ENCODE measurements at places on chromosomes 4 and X.

DNA sequence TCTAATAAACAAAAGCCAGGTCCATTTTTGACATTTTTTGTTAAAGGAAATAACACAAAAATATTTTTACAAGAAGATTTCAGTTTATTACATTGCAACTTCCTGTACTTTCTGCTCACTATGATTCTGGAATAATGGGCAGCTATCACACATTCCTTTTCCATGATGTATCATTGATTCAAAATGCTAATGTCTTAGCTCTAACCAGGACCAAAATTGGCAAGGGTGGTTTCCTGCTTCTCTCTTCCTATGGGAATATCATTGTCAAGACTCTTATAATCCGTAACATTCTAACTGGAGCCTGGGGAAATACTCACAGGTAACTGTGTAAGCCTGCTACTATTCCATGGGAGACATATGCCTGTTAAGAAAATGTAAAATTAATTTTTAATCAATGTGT is 218.6 kb downstream of the DCAF12L2 start:
- DNase-seq = no peak

GRCh38 chrX:69919749-69920148 is 130.0 kb downstream of the AWAT2 start:
- DNase-seq = peak; percentile 0

DNA sequence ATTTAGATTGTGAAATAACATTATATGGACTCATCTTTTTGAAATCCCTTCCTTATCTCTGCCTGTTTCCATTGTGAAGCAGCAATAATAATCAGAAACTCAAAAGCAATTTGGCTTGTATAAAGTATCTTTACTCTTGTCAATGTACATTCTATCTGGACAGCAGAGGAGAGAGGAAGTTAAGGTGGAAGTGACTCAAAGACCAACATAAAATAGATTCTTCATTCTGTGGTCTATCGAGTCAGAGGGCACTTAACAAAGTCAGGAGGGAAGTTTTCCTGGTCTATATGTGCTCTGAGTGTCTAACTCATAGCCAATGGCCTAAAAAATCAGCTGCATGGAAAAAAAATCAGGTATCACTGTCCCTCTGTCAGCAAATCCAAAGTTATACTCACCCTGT is 155.5 kb downstream of the EMCN start:
- DNase-seq = no peak

DNA sequence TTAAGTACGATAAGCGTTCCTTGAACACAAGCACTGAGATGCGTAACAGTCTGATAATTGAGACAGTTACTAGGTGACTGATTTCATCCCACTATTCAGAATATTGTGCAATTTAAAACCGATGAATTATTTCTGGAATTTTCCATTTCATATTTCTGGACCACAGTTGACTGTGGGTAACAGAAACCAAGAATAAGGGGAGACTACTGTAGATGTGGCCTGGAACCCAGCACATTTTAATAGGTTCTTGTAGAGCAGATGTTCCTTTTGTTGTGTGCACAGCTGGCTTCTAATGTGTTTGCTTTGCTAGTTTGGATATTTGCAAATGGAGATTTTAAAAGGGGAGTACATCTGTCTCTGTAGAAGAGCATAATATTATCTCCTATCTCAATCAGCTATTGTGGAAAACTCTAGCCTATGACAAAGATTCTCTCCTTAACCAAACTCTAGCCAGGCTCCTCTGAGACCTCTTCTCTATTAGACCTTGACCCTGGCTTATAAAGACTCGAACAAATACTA is 16.4 kb downstream of the NAAA start:
- no peak for DNase-seq

DNA sequence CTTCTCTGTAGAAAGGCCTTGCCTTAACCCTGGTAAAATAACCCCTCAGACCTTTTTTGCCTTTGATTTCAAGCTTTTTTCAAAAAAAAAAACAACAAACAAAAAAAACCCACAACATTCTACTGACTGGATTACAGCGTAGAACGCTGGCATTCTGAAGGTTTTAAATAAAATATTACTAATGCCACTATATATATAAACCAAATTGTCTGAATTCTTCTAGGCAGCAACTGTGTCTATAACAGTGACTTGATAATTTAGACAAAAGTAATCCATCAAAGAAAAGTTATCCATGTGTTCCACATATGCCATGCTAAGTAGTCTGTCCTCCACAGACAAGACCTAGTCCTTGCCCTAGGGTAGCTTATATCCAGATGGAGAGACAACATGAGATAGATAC is 33.6 kb upstream of the CXCL8 start:
- DNase-seq = no peak

DNA sequence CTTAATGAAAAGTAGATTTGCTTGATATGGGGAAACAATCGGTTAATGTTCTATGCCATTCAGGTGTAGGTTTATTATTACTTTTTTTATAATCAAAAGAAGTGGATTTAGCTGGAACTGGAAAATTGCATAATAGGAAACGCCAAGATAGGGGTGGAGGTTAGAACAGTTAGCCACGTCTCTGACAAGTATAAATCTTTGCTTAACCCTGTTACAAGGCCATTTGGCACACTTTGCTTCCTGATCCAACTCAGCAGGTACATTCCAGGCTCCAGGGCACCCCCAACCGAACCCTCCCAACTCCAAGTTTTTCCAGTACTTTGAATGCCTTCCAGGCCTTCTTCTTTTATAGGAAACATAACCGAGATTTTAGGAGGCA is 50.6 kb upstream of the ACSL4 start:
- no peak for DNase-seq

GRCh38 chr4:158020176-158020575 is 152.6 kb downstream of the GASK1B start:
- peak; percentile 84 for DNase-seq

GRCh38 chrX:151871244-151871643 is 41.4 kb upstream of the MAGEA4 start:
- DNase-seq = no peak

- peak; percentile 10 for DNase-seq
Measured at GRCh38 chr4:1345903-1346780, 866 bp upstream of the UVSSA start.

DNA sequence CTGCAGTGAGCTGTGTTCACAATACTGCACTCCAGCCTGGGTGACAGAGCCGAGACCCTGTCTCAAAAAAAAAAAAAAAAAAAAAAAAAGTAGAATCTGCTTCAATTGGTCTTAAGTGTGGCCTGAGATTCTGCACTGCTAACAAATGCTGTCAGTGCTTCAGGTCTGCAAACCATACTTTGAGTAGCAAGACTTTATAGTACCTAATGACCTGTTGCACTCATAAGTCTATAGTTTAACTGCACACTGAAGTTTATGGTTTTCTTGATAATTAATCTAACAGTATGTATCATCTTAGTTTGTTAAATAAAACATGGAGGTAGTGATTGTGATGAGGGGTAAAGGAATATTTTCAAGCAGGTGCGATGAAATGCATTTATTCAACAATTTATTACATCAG is 135.6 kb downstream of the STAG2 start:
- DNase-seq = no peak

DNA sequence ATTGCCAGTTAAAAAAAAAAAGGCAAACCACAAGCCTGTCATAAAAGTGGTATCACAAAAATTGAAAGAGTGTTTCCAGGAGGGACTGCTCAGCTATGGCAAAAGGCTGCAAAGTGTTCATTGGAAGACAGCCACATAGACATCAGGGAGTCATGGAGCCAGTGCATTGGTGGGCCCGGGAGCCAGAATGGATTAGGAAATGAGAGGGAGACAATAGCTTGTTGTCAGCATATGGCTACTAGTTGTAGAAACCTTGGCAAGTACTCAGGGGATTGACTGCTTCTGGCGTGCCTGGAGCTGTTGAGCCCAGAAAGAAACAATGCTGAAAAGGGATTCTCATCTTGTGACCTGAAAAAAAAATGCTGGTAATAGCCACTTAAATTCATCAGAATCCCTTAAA is 5.0 kb downstream of the GAR1 start:
- no peak for DNase-seq

DNA sequence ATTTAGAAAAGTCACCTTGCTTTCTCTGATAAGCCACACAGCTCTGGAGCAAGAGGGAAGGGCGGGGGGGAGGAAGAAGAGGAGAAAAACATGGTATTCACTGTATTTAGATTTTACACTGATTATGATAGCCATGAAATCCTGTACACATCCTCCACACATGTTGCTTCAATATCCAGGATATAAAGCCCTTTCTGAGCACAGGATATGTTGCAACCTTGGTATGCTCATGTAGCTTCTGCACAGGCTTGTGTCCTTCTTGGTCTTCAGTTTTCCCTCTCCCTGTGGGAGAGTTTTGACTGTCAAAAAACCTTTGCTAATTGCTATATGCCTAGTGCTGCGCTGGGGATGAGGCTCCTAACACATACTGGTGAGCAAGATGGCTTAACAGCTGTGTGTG is 61.9 kb upstream of the DAPP1 start:
- DNase-seq = no peak

- DNase-seq = no peak
Measured at GRCh38 chrX:48606091-48606490, 8.8 kb downstream of the WDR13 start.

GRCh38 chr4:7462509-7462971 is 27.8 kb upstream of the PSAPL1 start:
- DNase-seq = peak; percentile 6

- DNase-seq = no peak
Measured at GRCh38 chr4:48339642-48340041, 1.7 kb upstream of the SLAIN2 start.

DNA sequence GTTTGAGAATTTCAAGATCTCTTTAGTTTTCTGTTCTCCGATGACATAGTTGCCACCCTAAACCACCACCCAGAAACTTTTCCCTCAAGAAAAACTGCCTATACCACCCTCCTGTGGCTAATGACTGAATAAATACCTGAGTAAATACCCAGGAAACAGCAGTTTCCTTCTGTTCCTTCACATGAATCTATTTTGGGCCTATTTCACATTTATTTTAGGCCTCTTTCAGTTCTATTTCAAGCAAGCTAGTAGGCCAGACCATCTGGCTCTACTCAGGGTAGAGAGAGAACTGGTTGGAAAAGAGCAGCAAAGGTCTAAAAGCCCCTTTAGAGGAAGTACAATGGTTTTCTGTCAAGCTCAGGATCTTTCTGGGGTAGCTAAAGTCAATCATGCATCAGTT is 23.4 kb downstream of the ARHGEF9 start:
- no peak for DNase-seq

DNA sequence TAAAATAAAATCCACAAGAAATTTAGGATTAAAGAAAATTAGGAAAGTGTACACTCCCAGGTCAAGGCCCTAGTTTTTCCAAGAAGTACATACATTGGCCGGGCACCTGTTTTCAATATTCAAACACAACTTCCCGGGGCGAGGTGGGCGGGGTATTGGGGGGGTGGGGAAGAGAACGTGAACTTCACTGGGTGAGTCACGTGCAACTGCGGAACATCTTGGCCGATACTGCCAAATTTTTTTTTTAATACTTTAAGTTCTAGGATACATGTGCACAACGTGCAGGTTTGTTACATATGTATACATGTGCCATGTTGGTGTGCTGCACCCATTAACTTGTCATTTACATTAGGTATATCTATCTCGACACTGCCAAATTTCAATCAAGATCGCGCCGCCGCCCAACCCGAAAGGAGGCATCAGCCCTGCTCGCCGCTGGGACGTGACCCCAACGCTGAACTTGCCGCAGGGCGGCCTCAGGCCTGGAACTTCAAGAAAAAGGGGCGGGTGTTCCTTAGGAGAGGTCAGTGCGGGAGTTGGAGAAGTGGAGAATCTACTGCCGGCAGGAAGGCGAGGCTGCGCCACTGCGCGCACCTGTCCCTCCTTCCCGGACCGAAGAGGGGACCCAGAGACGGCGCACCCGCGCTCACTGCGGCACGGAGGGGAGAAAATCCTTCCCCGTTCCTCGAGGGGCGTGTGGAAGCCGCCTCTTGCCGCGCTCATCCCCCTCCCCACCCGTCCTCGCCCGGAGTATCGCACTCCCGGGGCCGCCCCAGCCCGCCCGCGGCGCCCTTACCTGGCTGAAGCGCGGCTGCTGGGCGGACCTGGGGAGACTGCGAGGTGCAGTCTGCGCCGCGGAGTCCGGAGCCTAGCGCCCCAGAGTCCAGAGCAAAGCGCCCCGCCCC is at the start of gene TEC:
Gene TEC (minus strand): TSS at position 883 of the 905 bp plus-strand sequence. CDS start 41,224 bp downstream, outside the sequence.
- peak; percentile 17 for DNase-seq

GRCh38 chr4:98573791-98574190 is 84.6 kb downstream of the TSPAN5 start:
- DNase-seq = peak; percentile 8

DNA sequence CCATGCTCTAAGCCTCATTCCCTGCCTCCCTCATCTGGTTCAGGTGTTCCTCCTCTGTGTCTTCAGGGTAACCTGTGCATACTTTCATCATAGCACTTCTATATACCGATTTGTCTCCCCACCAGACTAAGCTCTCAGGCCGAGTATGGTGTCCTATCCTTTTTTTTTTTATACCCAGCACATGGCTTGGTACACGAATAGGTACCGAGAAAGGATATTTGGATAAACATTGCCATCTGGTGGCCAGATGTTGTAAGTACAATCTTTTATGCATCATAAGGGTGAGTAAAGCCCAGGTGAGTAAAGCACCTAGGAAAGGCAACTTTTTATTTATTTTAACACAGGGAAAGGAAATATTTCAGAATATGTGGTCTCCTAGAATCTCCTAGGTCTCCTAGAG is 68.4 kb downstream of the MID2 start:
- no peak for DNase-seq

DNA sequence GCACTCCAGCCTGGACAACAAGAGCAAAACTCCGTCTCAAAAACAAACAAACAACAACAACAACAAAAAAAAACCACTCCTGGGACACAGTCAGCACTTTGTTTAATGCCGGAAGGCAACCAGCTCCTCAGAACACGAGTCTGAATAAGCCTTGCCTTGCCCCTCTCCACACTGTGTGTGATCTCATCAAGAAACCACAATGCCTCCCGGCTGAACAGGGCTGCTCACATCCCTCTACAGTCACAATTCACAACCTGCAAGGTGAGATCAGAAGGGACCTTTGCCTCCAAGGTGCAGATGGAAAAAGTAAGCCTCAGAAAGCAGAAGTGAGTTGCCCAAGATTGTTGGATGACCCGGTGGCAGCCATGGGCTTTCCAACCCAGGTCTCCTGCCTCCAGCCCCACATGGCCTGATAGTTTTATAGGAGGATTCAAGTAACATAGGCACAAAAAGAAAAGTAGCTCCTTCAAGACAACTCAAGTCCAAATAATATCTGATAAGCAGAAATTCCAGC is 80.8 kb downstream of the JAKMIP1 start:
- no peak for DNase-seq

DNA sequence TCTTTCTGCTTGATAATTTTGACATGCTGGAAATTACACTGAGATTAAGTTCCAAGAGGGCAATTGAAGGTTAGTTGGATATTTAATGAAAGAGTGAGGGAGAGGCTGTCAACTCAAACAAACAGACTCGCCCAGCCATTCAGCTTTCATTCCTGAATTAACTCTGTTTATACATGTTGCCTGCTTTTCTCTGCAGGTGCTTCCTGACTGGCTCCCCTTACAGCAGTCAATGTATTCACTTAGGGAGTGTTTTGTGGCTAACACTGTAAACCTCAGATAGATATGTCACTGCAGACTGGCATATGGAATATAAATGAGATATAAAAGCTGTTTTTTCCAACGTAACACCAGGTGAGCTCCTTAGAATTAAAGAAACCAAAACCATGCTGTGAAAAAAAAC is 28.7 kb downstream of the TMPRSS11A start:
- no peak for DNase-seq

All from kidney glomerular epithelial cell (primary cell).